Stimulated activated CD4-positive, alpha-beta T cell treated with anti-CD3 and anti-CD28 coated beads, Interleukin-1b, Interleukin-23, amount 100 ng/mL, for 24 hours (primary cell): ENCODE measurements at places on chromosomes 7 and 10.
A peak's percentile ranks its signal among the peaks of the same experiment; 100 is the strongest.

DNA sequence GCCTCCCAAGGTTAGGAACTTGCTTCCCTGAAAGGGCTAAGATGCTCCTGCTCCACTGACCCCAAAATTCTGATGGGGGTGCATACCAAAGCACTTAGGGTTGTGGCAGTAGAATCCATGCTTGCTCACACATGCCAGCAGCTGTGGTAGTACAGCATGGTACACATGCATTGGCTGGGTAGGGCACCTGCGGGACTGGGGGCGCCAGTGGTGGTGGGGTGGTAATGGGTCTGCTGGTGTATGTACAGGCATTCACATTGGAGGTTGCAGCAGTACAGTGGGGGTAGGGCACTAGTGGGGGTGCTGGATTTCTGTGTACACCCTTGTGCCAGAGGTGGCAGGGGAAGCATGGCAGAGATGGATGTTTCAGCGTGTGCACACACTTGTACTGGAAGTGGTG lies 72.3 kb upstream of the TAS2R16 start:
- no peak for DNase-seq

DNA sequence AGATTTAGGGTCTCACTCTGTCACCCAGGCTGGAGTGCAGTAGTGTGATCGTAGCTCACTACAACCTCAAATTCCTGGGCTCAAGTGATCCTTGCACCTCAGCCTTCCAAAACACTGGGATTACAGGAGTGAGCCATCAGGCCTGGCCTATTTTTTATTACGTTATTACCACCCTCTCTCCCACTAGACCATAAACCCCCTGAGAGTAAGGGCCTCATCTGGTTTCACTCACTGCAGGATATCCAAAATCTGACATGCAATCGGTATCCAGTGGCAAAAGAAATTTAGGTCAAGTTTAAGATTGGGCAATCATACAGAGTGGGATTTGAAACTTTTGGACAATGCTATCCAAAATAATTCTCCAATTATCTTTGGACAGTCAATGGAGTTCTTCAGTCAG lies 117.0 kb upstream of the NEBL start:
- no peak for DNase-seq

DNA sequence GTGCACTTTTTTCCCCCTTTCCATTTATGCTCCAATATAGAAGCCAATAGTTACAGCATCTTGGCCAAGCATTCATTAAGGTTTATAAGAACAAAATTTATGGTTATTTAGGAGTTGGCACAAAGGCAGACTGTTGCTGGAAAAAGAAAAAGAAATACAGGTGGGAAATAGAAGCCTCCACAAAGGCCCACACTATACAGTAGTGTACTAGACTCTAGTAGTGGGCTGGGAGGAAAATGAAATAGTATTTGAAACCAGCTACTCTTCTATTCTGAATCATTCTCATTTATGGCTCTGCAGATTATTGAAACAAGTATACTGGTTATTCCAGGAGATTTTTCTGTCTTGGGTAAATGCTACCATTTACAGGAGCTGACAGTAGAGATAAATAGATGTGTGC lies 80.9 kb upstream of the CDK6 start:
- DNase-seq, result no peak

DNA sequence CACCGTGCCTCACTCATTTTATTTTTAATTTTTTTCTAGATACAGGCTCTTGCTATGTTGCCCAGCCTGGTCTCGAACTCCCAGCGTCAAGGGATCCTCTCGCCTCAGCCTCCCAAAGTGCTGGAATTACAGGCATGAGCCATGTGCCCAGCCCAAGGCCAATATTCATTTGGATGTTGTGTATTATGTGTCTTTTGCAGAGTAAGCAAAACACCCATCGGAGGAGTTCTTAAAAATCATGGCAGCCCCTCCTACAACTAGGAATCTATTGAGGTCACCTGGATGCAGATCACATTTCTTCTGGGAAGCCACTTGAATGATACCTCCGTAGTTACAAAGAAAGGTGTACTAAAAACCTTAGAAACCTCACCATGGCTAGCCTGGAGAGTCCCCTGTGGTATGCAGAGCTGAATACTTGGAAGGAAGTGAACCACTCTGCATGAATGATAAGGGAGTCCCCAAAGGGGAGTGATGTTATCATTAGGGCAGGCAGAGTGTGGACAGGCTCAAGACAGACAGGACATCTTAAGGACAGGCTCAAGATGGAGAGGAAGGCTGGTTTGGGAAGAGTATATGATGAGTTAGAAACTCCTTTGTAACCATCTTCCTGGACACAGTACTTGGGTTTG lies 185.7 kb downstream of the TAX1BP1 start:
- no peak for DNase-seq

- peak; percentile 30 for DNase-seq
Observed at GRCh38 chr7:156892081-156892800, 742 bp downstream of the LMBR1 start.

DNA sequence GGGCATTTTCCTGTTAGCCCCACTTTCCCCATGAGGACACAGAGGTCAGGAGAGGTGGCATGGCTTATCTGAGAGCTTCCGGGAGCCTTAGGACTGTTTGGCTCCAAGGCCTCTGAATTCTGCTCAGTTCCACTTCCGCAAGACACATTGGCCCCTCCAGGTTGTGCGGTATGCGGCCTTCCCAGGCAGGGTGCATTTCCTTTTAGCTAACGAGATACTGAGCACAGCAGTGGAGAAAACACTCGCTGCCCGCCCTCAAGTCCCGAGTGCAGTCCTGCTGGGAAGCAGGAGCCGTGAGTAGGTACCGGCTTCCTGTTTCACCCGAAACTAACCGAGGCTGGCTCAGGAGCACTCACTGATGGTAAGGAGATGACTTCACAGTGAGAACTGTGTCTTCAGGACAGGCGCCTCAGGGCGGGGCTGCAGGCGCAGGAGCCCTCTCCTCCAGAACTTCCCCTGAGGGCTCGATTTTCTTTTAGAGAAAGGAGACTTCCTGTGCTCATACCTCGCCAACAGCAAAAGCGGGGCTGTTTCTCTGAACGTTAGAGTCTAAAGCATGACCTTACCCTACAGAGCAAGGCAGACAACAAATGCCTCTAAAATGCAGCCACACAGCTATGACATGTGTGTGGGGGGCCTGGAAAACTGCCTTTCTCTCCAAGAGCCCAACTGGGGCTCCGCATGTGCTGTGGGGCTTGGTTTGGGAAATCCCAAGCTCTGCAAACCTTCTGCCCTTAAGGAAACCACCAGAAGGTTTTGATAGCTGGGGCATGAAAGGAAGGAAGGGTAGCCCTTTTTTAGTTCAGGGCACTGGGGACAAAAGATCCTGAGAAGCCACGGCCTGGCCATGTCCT lies 25.9 kb downstream of the RGS10 start:
- DNase-seq, result peak; percentile 61

DNA sequence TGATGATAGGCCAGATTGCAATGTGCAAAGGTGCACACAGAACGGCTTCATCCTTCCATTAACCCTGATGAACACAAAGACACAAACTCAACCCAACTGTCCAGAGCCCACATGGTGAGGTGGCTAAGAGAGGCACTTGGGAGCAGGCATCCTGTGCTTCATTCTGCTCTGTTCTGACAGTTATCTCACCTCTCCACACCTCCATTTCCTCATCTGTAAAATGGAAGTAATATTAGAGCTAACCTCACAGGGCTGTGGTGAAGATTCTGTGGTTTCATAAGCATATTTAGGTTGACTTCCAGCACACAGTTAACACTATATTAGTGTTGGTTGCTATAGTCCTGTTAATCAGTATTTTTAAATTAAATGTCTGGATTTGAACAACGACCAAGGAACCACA lies 126.3 kb downstream of the TAX1BP1 start:
- DNase-seq, result no peak

GRCh38 chr7:152512706-152513105 lies 76.9 kb upstream of the KMT2C start:
- no peak for DNase-seq

DNA sequence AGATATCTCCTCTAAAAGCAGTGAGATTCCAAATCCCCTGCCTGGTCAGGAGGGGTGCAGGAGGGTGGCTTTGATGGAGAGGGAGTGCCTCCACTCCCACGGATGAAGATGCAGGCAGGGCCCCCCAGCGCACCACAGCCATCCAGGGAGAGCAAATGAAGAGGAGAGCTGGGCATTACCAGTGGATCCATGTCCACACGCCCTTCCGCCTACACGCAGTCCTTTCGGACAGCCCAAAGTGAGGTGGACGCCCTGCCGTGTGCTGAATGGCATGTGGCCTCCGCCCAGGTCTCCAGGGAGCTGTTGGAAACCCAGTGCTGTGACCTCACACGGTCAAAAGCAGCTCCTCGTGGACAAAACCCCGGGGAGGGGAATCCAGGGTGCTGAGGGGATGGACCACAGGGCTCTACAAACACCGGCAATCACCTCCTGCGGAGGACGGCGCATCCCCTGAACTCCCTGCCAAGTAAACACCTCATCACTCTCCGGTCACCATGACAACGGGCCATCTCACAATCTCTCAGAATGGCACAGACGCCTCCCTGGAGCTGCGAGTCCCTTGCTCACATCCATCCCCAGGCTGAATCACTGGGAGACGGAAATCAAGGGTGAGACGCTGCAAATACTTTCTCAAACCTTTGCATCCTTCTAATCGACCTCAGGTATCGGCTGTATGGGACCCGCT lies 35.0 kb upstream of the DNAAF5 start:
- DNase-seq, result no peak

DNA sequence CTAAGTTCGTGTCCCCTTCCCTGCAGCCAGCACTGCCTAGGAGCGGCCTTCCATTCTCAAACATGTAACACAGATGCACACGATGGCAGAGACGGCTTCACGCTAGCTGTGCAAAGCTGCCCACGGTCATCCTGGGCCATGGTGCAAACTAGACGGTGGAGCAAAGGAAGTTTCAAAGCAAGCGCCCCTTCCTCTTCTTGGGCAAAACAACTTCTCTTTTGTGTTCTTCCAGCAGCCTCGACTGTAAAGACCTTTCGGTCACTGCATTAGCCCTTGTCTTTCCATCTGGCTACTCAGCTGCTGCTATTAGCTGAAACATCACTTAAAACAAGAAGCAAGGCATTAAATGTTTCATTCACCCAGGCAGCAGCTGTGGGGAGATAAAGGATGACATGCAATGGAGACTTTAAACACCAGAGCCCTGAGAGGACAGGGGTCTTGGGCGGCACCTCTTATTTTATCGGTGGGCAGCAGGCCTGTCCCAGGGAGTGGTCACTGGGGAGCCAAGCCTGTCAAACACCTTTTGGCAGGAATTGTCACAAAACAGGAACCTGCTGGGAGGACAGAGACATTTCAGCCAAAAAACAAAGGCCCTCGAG lies 214.8 kb downstream of the KLF6 start:
- no peak for DNase-seq

- no peak for DNase-seq
Observed at GRCh38 chr7:47932016-47932415, 16.2 kb downstream of the PKD1L1 start.

DNA sequence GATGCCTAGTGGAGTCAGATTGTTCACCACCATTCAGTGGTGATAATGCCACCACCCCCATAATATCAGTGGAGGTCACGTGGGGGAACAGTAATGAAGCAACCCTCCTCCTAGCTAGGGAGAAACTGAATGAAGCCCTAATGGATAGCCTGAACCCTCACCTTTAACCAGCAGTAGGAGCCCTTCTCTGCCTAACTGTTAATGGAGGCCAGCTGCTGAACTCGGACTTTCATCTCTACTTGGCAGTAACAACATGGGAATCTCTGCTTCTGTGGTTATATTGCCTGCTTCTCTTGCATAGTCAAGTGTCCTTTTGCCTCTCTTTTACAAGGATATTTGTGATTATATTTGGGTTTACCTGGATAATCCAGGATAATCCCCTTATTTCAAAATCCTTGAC lies 1097.9 kb downstream of the REEP3 start:
- no peak for DNase-seq

- no peak for DNase-seq
Observed at GRCh38 chr10:112977426-112977898, 27.4 kb downstream of the TCF7L2 start.

- no peak for DNase-seq
Observed at GRCh38 chr7:36185756-36186155, 32.7 kb downstream of the EEPD1 start.

- DNase-seq, result no peak
Observed at GRCh38 chr10:1736972-1737221, 428 bp downstream of the ADARB2 start.

GRCh38 chr10:121240011-121240410 lies 358.2 kb downstream of the FGFR2 start:
- DNase-seq, result no peak

DNA sequence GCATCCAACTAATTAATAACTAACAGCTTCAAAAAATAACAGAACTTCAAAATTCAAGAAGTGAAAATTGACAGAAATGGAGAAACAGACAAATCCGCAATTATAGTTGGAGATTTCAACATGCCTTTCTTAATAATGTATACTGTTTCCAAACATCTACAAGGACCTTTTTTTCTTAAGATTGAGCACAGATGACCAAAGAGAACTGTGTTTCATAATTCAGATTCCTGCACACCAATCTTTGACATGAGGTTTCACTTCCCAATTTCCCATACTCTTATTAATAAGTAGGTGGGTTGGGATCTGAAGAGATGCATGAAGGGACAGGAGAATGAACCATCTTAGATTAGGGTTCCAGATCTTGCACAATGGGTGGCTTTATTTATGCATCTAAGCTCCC lies 24.9 kb upstream of the GIMAP7 start:
- no peak for DNase-seq

GRCh38 chr10:88489107-88489506 lies 94.0 kb downstream of the RNLS start:
- no peak for DNase-seq

DNA sequence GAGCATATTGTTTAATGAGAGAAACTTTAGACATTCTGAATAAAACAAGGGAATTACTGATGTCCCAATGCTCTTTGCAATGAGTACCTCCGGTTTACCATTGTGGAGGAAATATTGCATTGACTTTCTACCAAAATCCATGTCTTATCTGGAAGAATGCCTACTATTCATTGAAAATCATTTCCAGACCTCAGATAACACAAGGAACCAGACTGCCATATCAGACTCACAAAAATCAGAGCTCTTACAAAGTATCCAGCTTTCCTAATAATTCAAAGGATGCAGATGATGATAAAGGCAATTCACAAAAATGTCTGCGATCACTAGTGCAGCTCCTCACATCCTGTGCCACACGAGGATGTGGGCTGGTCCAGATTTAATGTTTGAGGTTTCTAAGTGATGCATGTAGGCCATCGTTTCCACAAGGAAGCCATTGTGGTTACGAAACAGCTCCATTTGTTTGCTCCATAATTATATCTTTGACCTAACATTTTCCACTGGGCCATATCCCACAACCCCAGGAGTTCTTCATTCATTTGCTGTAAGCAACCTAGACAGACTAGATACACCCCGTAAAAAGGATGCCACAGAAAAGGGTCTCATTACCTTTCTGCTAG lies 831.1 kb upstream of the C7orf33 start:
- DNase-seq, result no peak
